ENCODE measurements at places on chromosomes 2 and 18.

- no peak for DNase-seq
These were observed 955 bp downstream of the TTR start for GRCh38 chr18:31592506-31593157.

DNA sequence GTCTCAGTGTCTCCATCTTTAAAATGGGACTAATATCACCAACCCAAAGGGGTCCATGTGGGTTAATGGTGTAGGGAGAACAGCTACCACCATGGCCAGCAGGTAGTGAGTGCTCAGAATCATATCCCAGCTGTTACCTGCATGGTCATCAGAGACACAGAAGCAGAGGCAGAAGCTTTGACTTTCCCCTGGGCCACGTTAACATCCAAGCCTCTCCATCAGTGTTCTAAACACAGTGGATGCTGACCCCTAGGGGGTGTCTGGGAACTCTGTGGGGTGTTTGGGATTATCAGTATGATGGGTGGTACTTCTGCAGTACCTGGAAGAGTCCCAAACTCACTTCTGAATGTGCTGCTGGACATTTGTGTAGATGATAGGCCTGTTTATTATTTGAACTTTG, 93.6 kb downstream of the GYPC start:
- DNase-seq, result no peak

GRCh38 chr2:147097747-147098146, 747.1 kb upstream of the ACVR2A start:
- no peak for DNase-seq

DNA sequence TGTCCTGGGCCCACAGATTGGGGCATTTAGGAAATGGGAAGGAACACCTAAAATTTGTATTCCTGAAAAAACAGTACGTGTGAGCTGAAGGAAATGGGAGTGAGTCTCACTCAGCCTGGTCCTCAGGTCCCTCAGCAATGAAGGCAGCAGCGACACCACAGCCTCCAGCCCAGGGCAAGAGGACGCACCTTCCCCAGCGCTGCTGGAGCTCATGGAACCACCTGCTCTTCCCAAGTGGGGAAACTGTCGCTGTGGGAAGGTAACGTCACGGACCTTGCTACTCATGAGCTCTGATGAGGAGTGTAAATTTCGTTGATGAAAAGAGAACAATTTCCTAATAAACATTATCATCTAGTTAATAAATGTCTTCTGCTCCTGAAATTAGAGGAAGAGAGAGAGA, 323.6 kb downstream of the EIPR1 start:
- DNase-seq, result no peak

DNA sequence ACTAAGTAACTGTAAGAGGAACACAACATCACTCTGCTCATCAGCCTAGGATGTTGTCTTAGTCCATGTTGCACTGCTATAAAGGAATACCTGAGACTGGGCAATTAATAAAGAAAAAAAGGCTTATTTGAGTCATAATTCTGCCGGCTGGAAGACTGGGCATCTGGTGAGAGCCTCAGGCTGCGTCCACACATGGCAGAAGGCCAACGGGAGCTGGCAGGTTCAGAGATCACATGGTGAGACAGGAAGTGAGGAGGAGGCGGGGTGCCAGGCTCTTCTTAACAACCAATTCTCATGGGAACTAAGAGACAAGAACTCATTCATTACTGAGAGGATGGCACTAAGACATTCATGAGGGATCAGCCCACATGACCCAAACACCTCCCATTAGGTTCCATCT, 46.8 kb downstream of the EPG5 start:
- no peak for DNase-seq

- DNase-seq, result no peak
These were observed 11.9 kb downstream of the FIGN start for GRCh38 chr2:163723881-163724280.

GRCh38 chr2:176789751-176790150, 422.8 kb upstream of the HNRNPA3 start:
- no peak for DNase-seq

DNA sequence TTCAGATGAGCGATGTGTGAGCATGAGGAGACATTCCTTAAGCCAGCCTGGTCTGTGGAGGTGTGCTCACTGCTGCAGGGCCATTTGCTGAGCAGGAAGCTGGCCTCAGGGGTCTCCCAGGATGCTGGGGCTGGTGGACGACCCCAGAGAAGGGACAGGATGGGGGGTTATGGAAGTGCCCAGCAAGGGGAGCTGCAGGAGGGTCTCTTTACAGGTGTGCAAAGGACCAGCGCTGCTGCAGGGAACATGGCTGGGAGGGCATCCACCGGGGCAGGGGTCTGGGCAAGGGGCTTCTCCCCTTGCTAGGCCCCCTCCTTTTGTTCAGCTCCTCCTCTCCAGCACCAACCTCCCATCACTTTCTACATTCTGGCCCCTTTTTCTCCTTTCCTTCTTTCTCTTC, 185.2 kb downstream of the GBX2 start:
- DNase-seq, result no peak

DNA sequence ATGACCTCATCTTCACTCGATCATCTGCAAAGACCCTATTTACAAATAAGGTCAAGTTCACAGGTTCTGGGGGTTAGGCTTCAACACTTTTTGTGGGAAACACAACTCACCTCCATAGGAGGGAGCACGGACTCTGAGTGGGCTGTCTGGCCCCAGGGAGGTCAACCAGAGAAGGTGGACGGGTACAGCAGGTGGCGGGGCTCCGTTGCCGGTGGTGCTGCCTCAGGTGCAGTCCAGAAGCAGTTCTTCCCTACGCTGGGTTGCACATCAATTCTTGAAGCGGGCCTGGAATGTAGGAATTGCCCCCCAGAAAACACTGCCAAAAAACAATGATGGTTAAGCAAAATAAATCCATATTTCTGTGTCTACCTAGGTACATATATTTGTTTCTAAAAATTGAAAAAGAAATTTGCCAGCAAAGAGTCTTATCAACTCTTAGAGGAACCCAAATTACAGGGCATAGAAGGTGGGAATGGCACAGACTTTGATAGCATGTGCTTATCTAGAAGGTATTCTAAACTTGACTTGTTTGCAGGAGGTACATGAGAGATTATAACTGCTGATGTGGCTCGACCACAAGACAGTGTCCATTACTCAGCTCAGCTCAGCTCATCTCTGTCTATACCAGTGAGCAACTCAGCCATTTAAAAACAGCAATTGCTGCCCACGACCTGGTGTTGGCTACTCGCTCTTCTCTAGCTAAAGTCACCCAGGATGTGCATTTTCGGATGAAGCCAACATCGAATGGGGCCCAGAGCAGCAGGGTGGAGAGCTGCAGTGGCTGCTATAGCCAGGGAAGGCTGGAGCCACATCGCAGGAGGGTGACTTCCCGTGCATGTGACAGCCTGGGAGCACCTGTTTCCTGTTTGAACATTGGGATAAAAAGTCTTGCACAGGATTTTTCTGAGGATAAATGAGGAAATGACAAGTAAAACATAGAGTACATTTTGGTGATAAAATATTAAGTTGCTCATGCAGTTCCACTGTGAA, 128.7 kb downstream of the RNF144A start:
- no peak for DNase-seq

GRCh38 chr18:4335386-4335785, 119.7 kb downstream of the DLGAP1 start:
- no peak for DNase-seq

DNA sequence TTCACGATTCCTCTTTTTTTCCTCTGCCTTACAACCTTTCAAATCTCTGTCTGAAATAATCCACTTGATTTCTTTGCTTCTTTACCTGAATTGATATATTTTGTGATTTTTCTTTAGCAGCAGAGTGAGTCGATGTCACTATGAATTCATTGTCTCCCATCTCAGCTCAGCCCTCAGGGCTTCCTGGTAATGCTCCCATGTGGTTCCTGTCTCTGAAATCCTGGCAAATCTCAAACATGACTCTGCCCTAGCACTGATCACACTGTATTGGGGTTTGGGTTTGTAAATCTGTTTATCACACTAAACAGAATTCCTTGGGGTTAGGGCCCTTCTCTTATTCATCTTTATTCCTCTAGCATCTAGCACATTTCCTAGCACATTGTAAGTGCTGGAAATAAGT, 43.0 kb upstream of the MSTN start:
- no peak for DNase-seq

DNA sequence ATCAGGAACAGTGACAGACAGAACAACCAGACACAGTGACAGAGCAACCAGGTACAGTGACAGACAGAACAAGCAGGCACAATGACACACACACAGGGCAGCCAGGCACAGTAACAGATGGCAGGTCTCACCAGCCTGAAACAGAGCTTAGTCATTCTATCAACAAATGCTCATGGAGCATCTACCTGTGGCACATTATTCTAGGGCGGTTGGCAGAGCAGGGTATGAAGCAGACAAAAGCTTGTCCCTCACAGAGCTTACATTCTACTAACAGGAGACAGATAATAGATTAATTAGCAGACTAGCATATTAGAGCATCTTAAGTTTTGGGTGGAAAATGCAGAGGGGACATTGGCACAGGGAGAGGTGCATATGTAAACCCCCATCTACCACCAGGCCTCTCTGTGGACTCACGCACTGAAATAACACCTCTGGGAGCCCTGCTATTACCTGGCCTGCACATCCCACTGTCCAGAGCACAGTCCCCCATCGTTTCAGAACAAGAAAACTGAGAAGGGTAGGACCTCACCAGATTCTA, 64.1 kb upstream of the RAB6C start:
- DNase-seq, result no peak

GRCh38 chr18:21275645-21276044, 33.6 kb downstream of the GREB1L start:
- no peak for DNase-seq

GRCh38 chr2:99636144-99637034, 146.6 kb upstream of the REV1 start:
- DNase-seq, result no peak

DNA sequence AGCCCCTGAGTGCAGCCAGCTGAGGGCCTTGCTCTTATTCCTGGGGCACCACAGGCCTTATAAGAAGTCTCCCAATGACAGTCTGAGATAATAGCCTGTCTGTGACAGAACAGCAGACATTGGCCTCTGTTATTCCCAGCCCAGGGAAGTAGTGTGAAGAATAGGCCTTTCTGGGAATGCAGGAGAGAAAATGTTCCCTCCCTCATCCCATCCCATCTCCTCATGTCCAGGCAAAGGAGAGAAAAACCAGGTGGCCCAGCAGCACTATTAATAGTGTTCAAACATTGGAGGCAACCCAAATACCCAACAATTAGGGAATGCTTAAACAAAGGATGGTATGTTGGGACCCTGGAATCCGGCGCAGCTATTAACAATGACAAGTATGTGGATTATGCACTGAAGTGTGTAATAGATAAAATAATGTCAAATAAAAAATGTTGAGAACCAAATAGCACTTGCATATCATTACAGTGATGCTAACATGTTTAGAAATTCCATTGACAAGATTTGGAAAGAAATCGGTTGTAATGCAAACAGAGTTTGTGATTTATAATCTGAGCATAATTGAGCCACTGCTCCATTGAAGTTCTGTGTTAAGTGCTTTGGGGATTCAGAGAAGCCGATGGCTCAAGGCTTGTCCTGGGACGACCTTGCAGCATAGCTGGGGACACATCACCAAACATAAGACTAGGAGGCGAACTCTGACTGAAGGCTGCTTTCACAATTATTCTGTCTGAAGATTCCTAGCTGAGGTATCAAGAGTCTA, 69.3 kb downstream of the LBH start:
- DNase-seq, result no peak

GRCh38 chr18:61908661-61909060, 15.9 kb upstream of the RNF152 start:
- no peak for DNase-seq

DNA sequence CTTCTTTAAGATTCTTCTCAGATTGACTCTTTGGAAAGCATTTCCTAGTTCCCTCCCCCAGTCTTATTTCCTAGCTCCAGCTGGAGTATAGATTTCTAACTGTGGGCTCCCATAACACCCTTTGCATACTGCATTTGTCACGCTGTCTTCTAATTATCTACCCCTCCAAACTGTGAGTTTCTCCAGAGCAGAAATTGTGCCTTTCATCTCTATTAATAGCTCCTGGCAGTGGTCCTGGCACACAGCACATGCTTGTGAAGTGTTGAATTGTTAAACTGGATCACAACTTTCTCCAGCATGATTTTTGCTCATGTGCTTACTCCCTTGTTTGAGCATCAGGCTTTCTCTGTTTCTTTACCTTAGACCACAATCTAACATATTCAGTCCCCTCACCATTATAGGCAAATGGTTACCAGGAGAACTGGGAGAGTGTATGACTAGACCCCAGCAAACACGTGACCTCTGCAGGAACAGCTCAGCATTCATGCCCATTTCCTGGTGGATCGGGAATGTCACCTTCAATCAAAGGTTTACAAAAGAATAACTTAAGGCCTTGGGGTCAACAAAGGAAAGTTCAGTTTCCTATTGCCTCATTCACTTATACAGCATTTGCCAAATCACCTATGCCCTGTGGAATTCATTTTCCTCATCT, 175.7 kb upstream of the TANK start:
- DNase-seq, result no peak

DNA sequence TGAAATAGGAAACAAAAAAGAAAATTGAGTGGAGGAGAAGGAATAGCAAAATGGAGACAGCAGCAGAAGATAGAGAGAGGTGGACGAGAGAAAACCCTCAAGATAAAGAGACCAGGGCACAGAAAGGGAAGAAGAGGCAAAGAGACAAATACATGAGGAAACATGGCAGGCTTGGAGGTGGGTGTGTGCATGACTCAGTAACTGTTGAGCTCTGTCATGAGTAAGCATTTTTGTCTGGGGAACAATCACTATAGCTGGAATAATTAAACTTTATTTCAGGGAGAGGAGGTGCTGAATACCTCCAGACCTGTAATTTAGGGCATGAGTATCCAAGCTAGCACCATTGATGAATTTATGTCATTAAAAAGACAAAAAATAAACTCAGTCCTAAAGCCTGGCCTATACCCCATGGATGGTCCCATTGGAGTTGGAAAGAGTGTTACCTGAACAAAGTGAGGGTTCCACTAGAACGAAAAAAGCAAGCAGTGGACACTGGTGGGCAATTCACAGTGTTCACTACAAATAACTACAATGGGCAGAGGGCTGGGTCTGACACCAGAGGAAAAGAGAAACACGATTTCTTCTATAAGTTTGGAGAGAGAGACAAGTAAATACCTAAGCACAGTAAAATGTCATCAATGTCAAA, 145.5 kb downstream of the ADCYAP1 start:
- DNase-seq, result no peak
